ENCODE measurements at places on chromosomes 12 and 14.
A peak's percentile ranks its signal among the peaks of the same experiment; 100 is the strongest.

- no peak for DNase-seq
These were observed 80.8 kb downstream of the LLPH start for GRCh38 chr12:66049538-66050282.

GRCh38 chr14:29896354-29896821 is 31.3 kb downstream of the PRKD1 start:
- peak; percentile 66 for DNase-seq

- DNase-seq = no peak
These were observed 17.3 kb upstream of the PPFIBP1 start for GRCh38 chr12:27506645-27507189.

GRCh38 chr14:94885481-94886155 is 115.7 kb upstream of the GSC start:
- DNase-seq = no peak

DNA sequence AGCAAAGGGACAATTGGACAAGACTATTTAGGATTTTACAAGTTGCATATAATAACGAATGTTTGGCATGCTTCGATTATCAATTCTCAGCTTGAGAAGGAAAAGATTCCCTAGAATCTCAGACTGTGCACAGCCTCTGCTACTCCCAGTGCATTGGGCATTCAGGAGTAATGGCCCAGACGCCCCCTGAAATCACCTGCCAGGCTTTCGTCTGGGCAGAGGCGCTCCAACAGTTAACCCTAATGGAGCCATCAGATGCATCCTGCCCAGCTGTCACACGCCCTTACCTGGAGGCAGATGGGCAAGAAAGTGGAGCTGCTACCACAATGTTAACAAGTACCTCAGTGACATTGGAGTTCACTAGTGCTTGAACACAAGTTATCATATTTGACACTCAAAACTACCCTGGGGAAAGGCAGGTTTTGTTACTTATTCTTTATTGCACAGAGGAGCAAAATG is 927 bp upstream of the LRP6 start:
- DNase-seq = no peak

GRCh38 chr12:62736596-62736995 is 198.4 kb downstream of the PPM1H start:
- DNase-seq = no peak

DNA sequence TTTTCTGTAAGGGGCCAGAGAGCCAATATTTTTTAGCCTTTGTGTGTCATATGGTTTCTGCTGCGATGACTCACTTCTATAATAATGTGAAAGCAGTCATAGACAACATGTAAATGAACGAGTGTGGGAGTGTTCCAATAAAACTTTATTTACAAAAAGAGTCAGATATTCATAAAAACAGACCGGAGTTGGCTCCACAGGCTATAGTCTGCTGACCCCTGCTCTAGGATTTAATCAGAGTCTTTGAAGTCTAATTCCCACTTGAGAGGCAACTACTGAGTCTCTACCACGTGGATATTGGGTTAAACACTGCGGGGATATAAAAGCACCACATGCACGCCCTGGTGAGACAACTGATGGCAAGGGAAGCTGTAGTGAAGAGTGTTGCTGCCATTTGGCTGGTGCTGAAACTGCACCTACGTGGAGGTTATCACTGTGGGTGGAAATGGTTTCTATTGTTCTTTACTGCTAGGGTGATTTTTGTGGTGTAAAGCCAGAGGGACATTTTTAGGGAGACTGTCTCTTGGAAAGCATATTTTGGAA is 3.6 kb upstream of the NINJ2 start:
- DNase-seq = no peak

DNA sequence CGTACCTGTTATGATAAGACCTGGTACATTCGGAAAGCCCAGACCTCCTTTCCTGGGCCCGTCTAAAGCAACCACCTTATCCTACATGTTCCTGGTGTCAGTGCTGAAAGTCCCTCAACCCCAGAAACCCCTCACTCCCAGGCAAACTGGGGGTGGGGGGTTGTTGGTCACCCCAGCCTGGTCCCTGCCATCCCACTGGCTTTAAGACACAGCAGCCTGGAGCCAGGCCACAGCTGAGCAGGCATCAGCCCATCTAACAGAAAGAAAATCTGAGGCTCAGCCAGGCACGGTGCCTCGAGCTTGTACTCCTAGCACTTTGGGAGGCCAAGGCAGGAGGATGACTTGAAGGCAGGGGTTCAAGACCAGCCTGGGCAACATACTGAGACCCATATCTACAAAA is 4.5 kb downstream of the SELPLG start:
- no peak for DNase-seq

GRCh38 chr12:122848471-122849351 is 13.5 kb downstream of the HIP1R start:
- no peak for DNase-seq

GRCh38 chr12:55899082-55899481 is 28.6 kb downstream of the PYM1 start:
- DNase-seq = no peak

GRCh38 chr12:27112871-27113270 is 30.5 kb upstream of the C12orf71 start:
- DNase-seq = no peak

DNA sequence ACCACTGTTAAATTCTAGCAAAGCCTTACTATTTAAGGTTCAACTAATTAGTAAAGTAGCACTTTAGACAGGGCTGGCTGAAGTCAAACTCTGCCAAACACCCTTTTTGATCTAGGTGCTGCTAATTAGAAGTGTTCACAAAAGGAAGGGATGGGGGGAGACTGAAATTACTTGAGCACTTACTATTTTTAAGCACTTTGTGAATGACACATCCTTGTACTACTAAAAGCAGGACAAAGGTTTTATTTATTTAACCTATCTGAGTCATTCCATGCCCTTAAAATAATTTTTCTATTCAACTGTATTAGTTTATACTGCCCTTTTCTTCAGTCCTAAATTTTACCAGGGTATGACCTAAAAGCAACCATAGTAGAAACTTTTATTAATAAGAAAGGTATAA is 20.1 kb downstream of the MBIP start:
- no peak for DNase-seq
